ENCODE measurements at places on chromosomes 3 and 15.

DNA sequence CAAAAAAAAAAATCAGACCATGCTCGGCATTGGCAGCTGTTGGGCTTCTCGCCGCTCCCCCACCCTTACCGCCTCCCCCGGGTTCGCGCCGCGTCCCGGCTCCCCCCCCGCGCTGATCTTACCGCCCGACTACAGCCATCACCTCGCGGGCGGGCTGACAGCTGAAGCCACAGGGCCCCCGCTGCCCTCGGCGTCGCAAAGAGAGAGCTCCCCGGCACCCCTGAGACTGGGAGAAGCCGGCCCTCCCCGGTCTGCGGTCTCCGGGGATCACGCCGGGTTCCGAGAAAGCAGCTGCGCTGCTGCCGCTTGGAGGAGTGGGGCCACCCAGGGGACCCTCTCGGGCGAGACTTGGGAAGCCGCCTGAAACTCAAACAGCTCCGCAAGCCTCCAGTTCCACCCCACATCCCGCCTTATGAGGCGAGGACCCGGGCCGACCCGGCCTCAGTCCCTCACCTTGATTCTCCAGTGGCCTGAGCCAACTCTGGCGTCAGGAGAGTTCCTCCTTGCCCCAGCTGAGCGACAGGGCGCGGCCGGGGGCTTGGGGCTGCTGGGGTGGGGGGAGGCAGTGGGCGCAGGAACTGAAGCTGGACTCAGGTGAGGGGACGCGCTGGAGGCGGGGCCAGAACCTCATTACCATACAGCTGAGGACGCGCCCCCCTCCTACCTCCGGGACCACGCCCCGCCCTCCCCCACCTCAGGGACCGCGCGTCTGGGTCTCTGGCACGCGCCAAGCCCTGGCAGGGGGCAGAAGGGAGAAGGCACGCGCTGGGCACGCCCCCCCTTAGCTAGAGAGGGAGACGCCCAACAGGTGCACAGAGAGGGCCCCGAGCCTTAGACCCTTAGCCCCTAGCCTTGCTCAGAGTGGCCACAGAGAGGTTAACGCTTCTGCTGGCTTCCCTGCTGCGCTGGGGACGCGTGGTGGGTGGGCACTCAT lies 1.0 kb upstream of the DLL4 start:
- DNase-seq = no peak

DNA sequence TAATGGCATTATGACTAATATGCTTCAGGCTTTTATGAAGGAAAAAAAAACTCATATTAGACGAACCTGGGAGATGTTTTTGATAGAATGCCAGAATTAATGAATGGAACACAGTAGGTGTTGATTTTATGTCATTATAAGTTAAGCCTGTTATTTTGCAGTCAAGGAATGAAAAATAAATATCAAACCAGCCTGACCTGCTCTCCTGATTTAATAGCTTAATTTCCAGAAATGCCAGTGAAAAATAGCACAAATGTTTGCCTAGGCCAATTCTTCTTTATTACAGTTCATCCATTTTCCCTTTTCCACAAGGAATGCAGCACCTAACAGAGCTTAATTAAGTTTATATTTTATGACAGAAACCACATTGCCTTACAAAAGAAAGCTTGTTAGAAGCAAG lies 292.0 kb downstream of the TBL1XR1 start:
- no peak for DNase-seq

- no peak for DNase-seq
These were observed 1.6 kb upstream of the SORD start for GRCh38 chr15:45021348-45021747.

GRCh38 chr3:19467761-19468160 lies 319.5 kb downstream of the KCNH8 start:
- no peak for DNase-seq

- DNase-seq = no peak
These were observed 15.7 kb upstream of the MEF2A start for GRCh38 chr15:99550077-99550476.

- no peak for DNase-seq
These were observed 5.2 kb downstream of the ESYT3 start for GRCh38 chr3:138439646-138440045.

DNA sequence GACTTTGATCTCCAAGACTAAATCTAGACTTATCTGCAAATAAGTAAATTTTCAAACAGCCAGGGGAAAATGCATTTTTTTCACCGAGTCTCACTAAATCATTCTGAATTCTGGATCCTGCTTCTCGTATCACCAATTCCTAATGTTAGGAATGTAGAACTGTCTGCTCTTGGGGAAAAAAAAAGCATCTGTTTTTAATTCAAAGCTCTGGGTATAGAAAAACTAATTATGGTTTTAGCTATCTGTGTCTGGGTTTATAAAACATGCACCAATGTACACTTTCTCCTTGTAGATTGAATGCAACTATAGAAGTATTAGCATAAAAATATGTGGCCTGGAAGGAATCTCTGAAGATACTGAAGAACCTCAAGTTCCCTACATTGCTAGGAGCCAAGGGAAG lies 4.8 kb upstream of the CDAN1 start:
- DNase-seq = no peak

GRCh38 chr3:176428552-176428951 lies 768.7 kb downstream of the TBL1XR1 start:
- no peak for DNase-seq

DNA sequence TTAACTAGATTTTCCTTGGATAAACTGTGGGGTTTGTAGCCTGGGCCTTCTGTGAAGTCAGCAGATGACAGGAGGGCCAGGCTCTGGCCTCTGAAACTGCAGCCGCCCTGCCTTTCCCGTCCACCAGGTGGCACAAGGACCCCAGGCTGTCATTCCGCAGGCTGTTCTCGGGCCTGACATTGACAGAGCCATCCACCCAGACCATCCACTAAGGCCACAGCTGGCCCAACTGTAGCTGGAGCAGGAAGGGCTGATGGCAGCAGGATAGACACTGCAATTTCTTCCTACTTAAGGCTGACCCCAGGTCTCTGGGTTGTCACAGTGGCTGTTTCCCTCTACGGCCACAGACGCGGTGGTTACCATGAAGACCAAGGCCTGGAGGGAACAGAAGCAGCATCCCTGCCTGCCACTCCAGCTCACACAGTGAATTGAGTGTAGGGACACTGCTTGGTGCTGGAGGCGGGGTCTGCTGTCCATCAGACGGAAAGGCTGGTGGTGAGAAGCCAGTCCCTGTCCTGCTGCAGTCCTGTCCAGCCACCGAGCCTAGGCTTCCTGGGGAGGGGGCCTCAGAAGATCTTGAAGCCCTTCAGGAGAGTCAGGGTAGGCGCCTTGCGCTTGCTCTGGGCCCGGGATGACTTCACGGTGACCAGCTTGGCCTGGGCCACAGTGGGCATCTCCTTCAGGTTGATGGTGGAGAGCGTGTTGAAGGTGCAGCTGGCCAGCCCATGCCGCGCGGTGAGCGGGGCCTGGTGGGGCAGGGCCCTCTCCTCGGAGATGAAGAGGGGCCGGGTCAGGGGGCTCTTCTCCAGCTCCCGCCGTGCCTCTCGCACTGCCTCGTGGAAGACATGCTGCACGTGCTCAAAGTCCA lies 9.4 kb downstream of the SLC51B start:
- peak; percentile 50 for DNase-seq

DNA sequence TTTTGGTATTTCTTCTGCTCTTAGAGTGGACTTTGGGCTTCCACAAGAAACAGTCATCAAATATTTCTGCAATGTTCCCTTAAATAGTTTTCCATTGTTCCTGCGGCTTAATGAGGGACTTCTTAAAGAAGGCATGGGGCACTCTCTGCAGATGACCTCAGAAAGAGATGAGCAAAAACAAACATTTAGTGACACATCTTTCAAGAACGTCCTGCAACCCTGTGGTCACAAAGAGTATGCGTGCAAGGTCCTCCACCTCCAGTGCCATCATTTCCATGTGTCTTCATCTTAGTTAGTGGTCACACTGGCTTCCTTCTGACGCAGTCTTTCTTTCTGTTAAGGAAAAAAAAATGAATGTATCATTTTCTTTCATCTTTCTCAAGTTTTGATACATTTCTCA lies 56.2 kb downstream of the GREM1 start:
- DNase-seq = no peak

DNA sequence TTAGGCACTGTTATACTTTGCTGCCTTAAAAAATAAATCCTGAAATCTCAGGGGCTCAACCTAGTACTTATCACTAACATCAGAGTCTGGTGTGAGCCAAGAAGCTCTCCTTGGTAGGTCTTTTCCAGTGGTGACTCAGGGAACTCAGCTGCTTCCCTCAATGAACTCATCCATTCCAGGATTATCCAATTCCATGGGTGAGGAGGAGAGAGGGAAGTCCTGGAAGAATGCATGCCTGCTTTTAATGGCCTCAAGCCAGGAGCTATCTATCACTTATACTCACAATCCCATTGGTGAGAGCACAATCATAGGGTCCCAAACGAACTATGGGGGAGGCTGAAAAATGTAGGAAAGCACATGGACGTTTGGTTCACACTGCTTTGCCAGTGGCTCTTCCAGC lies 113.6 kb downstream of the POLR2M start:
- DNase-seq = no peak

GRCh38 chr15:52295421-52296001 lies at the start of gene MYO5C:
Gene MYO5C (minus strand): TSS chr15:52295804. CDS start chr15:52295636, 168 bp downstream.
- no peak for DNase-seq

- peak; percentile 52 for DNase-seq
These were observed 795 bp upstream of the SCAANT1 start for GRCh38 chr3:63912768-63913588.

- no peak for DNase-seq
These were observed 9.5 kb upstream of the DOCK3 start for GRCh38 chr3:50665081-50665840.

DNA sequence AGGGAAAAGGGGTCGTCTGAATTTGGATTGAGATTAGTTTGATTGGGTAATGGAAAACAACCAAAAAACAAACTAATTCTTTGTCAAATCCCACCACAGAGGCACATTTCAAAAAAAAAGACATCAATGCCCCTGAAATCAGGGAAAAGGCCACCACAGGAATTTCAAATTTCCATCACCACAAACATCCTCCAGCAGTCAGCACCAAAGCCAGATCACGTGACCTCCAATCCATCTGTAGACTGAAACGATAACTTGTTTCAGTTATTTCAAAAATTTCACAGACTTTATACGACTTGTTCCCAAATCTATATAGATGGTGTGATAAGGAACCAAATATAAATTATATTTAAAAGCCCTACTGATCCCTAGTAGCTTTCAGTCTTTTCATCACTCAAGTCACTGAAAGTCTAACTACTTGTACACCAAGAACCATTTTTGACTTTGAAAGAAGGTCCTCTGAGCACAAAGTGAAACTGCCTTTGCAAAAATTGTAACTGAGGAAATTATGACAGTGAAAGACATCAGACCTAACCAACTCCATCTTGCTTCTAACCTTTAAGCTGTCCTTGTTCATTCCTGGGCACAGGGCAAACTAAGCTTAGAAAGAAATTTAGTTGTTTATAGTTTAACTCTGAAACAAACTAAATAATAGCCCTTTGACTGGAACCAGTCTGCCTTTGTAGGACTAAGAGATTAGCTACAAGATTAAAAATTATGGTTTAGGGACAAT lies 48.1 kb upstream of the PLCL2 start:
- no peak for DNase-seq

GRCh38 chr15:42736178-42736792 lies 643 bp downstream of the CDAN1 start:
- no peak for DNase-seq

GRCh38 chr3:194090716-194091115 lies 45.2 kb upstream of the HES1 start:
- no peak for DNase-seq

DNA sequence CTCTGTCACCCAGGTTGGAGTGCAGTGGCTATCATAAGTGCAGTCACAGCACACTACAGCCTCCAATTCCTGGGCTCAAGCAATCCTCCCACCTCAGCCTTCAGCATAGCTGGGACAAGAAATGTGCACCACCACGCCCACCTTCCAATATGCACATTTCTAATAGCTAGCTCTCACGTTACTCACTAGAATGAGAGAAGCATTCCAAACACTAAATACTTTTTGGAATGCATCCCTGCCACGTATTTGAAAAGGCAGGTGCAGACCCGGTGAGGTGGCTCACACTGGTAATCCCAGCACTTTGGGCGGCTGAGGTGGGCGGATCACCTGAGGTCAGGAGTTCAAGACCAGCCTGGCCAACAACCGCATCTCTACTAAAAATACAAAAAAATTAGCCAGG lies 7.6 kb upstream of the TCF12 start:
- no peak for DNase-seq

DNA sequence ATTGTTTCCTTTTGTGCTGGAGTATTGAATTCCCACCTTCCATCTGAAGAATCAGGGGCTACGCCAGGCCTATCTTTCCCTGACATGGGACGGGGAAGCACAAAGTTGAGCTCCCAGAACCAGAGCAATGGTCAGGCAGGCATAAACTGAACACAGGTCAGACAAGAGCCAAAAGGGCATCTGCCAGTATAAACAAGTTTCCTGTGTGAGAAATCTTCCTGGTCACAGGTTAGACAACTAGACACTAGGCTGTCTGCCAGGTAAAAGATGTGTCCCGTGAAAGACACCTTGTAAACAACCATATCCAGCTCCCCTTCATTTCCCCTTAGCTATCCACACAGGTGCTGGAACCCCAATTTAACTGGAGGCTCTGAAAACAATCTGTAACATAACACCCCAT lies 44.0 kb upstream of the CD96 start:
- DNase-seq = no peak

DNA sequence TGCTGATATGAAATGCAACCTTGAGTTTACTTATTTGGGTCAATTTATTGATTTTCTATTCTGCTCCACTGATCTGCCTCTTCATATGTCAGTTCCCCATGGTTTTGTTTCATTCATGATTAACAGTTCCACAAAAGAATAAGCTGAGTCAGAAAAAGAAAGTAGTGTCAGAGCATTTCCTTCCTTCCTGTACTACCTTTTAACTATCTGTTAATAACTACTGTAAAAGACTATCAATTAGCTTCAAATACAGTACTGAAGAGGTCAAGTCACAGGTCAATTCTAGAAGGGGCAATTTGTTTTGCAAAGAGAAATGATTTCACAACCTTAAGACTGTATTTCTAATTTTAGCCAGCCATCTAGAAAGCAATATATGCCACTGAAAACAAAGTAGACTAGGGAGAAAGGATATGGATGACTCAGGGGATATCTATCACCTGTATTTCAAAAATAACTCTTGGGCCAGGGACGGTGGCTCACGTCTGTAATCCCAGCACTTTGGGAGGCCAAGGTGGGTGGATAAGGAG lies 129.5 kb downstream of the TFDP2 start:
- DNase-seq = no peak

GRCh38 chr15:78859971-78860719 lies 12.5 kb upstream of the MORF4L1 start:
- peak; percentile 54 for DNase-seq

- DNase-seq = no peak
These were observed 1.6 kb upstream of the DALRD3 start for GRCh38 chr3:49019941-49020329.

GRCh38 chr3:32200992-32201758 lies 37.3 kb upstream of the CMTM8 start:
- no peak for DNase-seq

GRCh38 chr3:152835601-152836102 lies 721 bp downstream of the P2RY1 start:
- DNase-seq = no peak

DNA sequence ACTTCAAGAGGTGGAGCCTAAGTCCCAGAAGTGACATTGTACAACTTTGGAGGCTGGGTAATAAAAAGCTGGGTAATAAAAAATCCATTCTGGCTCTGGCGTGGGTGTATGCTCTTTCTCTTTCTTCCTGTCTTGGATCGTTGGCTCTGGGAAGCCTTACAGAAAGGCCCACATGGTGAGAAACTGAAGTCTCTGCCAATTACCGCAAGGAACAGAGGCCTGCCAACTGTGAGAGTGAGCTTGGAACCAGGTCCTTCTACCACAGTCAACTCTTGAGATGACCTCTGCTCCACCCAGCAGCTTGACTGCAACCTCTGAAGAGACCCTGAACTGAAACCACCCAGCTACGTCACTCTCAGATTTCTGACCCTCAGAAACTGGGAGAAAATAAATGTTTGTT lies 51.0 kb downstream of the NR2F2 start:
- DNase-seq = no peak

Data from activated gamma-delta T cell treated with Interleukin-2 at 50 U/mL for 16 hours (primary cell).